Tibial nerve (tissue), 4 donors: ENCODE measurements at places on chromosomes 5 and 9.

- DNase-seq, result no peak
Observed at GRCh38 chr9:114805670-114806525, at the start of gene TNFSF15. TSS of gene TNFSF15 (minus strand) at chr9:114806039. CDS start at chr9:114806012, 27 bp downstream.

GRCh38 chr9:73869264-73869663 is 627.9 kb upstream of the RORB start:
- no peak for DNase-seq

- DNase-seq, result no peak
Observed at GRCh38 chr5:156589104-156589945, 260.8 kb upstream of the PPP1R2B start.

DNA sequence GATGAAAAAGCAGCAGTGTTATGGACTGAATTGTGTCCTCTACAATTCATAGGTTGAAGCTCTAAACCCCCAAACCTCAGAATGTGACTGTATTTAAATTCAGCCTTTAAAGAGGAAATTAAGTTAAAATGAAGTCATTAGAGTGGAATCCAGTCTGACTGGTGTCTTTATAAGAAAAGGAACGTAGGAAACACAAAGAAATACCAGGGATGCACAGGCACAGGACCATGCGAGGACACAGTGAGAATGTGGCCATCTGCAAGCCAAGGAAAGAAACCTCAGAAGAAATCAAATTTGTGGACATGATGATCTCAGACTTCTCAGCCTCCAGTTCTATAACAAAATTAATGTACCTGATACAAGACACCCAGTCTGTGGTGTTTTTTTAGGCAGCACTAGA is 971.2 kb upstream of the CDH9 start:
- no peak for DNase-seq

- no peak for DNase-seq
Observed at GRCh38 chr5:170232786-170233185, at the start of gene C5orf58. TSS of gene C5orf58 (plus strand) at chr5:170232985. CDS start at chr5:170234977, 1,992 bp downstream.

GRCh38 chr9:19085295-19085694 is 17.4 kb downstream of the HAUS6 start:
- DNase-seq, result no peak

DNA sequence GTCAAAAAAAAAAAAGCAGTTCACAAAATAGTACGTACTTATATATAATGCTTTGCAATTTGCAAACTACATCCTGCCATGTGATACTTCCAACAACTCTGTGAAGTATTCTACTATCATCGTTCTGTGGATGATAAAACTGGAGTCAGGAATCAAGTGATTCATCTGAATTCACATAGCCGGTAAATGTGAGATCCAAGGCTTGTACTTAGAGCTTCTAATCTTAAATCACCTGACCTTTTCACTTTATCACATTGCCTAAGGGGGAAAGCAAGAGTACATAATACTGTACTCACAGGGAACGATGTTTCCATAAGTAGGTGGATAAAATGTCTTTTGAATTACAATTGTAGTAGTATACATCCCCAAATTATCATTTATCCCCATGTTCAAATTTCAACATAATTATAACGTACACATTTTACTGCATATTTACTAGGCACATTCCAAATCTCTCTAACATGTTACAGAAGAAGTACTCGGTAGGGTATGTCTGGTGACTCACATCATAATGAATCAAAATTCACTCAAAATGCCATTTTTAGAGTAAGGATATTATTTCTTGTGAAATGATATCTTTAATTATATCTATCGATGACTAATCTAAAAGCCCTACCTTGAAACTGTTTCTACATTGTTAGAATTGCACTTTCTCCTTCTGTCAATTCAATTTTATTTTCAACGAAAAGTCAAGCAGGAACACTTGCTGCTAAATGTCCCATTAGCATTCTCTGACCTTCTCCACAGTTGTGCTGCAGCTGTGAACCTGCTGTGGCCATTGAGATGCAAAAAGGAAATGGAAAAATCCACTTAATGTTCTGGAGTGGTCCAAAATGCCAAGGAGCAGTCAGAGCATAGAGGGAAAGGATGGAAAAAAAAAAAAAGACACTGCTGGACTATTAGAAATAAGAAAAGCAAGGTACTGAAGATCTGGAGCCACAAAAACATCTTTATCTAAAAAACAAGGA is 78.9 kb downstream of the OR2K2 start:
- DNase-seq, result no peak

DNA sequence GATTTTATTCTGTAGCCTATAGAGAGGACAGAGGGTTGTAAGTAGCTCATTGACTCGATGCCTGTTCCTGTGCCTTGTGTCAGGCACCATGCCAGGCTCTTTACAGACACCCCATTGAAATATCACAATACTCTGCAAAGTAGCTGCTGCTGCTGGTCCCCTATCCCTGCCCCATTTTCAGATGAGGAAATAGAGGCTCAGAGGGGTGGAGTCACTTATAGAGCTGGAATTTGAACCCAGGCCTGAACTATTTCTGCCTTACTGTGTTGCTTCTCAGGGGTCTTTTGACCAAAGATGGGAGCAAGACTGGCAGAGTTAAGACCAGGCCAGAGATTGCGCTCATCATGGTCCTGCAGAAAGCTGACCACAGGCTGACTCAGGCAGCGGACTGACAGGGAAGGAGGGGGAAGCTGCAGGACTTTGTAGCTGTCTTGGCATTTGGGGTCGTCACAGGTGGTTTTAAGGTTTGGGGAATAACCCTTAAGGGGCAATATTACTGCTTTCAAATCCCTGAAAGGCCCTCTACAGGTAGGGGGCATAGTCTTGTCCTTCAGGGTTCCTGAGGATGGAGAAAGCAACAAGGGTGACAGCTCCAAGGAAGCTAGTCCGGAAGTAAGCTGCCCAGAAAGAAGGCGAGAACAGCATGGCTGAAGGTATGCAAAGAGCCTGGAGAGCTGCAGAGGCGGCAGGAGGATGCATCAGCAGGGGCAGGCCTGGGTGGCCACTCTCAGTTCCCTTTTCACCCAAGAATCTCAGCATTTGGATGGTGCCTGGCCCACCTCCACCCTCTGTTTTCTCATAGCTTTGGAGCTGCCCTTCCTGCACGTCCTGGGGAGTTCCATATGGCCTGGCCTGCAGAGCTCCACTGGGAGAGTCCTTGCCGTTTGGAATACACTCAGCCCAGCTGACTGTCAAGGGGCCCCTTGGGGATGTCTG is 18.3 kb upstream of the NDST1 start:
- DNase-seq, result no peak

DNA sequence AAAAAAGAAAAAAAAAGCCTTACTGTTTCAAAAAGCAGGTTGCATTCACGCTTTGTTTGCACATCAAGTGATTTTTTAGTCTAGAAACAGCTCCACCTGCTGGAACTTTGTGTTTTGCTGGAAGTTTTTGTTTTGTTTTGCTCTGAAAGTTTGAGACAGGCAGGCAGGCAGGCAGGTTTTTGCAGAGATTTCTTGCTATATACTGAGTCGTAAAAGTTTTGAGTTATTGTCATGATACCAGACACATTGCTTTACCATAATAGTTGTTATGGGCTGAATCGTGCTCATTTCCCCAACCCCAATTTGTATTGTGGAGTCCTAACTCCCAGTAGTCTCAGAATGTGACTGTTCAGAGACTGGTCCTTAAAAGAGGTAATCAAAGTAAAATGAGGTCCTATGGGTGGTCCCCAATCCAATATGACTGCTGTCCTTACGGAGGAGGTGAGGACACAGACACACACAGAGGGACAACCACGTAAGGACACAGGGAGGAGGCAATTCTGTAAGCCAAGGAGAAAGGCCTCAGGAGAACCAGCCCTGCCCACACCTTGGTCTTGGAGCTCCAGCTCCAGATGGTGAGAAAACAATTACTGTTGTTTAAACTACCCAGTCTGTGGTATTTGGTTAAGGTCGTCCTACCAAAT is 20.9 kb downstream of the OR2Y1 start:
- no peak for DNase-seq

DNA sequence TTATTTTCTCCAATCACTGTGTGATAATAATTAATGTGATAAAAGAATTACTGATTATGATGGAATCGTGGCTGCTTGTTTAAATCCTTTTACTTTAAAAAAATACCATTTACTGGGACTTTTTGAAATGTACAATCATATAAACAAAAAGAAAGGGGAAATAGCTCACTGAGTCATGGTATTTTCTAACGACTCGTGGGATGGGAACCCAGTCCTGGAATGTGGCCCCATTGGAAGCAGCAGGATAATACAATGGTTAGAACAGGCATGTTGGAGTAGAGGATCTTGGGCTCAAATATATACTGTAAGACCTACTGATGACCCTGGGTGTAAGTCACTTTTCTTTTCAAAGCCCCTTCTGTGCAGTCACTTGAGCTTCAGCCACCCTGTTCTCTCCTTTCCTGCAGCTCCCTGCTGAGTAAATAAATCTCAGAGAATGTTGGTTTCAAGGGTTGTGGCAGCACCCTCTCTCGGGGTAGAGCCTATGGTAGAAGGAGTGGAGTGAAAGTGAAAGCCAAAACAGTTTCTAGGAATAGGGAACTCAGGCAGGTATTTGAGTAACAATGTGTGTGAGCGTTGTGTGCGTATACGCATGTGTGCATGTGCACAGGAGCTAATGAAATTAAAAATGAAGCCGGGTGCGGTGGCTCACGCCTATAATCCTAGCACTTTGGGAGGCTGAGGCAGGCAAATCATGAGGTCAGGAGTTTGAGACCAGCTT is 40.8 kb upstream of the LARP1 start:
- no peak for DNase-seq

DNA sequence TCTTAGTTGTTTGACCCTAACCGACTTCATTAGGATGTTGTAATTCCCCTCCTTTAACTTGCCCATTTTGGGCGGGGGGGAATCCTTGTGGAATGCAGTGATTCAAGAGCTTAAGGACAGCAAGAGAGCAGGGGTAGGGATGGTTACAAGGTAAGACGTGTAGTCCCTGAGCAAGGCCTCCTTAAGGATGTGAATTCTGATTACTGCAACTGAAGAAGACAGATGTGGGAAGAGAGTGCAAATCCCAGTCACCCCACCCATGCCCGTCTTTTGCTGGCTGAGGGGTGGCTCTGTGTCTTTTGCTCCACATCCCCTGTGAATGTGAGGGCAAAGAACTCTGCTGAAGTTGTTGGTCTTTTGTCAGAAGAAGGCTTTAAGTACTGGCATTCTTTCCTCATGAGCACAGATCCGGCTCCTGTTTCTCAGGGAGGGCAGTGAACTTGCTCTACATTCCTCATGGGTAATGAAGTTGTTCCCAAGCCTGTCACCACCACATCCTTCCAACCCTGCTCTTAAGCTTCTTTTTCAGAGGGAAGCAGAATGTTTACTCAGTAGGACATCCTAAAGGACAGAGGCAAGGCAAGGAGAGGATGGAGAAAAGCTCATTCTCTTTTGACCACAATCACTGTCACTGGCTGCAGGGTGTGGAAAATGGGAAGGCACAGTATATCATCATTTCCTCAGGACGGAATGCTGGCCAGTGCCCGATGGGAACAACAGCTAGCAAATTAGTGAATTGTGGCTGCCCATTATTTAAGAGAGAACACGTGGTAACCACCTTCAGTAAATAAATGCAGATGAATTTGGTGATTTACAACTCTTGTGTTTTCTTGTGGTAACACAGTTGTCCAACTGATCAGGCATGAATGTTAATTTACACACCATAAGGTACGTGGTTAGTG is 61.5 kb downstream of the RAI14 start:
- no peak for DNase-seq

DNA sequence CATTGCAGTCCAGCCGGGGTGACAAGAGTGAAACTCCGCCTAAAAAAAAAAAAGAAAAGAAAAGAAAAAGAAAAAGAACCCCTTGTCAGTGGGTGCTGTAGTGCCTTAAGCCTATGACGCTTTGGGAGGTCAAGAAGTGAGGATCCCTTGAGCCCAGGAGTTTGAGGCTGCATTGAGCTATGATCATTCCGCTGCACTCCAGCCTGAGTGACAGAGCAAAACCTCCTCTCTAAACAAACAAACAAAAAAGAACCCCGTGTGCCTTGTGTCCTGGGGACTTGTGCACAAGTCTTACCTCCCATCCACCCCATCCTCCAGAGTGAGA is 33.5 kb upstream of the STXBP1 start:
- DNase-seq, result no peak

DNA sequence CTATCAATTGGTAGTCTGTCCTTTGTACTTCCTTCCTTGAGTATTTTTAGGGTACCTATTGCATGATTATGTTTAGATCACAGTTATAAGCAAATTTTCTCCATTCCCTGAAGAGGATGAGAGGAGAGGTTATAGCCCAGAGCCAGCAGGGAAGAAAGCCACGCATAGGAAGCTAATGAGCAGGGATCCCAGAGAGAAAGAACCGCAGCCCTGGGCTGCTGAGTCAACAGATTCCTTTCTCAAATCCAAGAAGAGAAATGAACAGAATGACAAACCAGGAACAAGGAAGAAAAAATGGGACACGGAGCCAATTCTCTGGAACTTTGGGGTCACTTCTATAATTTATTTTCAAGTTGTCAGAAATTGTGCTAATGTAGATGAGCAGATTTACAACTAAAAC is 284.5 kb downstream of the RFX3 start:
- DNase-seq, result no peak

- no peak for DNase-seq
Observed at GRCh38 chr5:22521521-22521920, 331.6 kb downstream of the CDH12 start.

- DNase-seq, result no peak
Observed at GRCh38 chr9:114448706-114449105, 56.6 kb downstream of the WHRN start.

DNA sequence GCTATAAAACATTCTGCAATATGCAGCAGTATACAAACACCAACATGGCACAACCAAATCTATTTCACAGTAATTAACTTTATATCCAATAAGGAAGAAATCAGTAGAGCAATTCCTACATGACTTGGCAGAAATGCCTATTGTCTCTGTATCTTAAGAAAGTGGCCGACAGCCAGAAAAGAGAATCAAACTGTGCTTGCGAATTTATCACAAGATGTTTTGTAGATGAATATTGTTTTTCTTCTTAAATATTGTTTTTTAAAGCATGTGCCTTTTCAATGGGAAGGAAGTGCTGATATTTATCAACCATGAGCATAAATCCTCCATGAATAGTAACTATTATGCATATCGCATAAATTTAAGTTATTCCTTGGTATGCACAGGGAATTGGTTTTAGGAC is 501.7 kb upstream of the DMAC1 start:
- no peak for DNase-seq

GRCh38 chr9:114163517-114163951 is 8.2 kb downstream of the COL27A1 start:
- DNase-seq, result no peak

GRCh38 chr5:16554110-16554509 is 62.7 kb downstream of the RETREG1 start:
- DNase-seq, result no peak

- no peak for DNase-seq
Observed at GRCh38 chr9:13118313-13118712, 161.2 kb downstream of the MPDZ start.

- DNase-seq, result no peak
Observed at GRCh38 chr5:79829260-79829659, 139.6 kb downstream of the CMYA5 start.

GRCh38 chr9:106846857-106847256 is 16.1 kb upstream of the ZNF462 start:
- DNase-seq, result no peak

- peak; percentile 42 for DNase-seq
Observed at GRCh38 chr5:177317959-177318377, 6.3 kb upstream of the MXD3 start.
